Activated CD8-positive, alpha-beta memory T cell treated with anti-CD3 and anti-CD28 coated beads for 48 hours (primary cell): ENCODE measurements at places on chromosomes 5 and 9.

DNA sequence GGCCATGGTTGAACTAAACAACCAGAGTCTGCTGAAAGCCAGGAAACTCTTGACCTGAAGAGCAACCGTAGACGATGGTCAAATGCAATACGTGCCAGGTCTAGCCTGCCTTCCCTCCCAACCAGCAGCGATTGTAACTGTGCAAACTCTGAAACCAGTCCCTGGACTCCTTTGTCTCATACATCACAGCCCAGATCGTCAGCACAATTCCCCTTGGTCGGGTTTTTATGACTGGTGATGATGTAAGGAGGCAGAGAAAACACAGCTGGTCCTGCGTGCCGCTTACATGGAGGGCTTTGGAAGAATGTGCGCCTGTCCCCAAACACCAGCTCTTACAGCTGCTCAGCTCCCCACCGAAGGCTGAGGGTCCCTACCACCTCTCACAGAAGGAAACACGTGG is 24.6 kb downstream of the SMIM23 start:
- DNase-seq: no peak

DNA sequence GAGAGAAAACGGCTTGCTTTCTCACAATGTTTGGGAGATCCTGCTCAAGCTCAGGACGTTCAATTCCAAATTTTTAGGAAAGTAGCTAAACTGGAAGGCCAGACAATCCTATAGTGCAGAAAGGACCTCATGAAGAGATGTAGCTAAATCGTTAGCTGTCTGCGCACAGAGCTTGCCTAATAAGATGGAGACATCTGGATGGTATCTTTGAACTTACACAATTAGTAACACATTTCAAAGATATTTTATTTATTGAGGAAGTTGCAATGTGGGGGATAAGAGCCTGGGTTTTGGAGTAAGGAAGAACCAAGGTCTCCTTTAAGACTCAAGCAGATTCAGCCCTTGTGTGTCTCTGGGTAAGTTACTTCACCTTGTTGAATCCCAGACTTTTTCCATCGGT is 28.6 kb upstream of the RAB14 start:
- no peak for DNase-seq

DNA sequence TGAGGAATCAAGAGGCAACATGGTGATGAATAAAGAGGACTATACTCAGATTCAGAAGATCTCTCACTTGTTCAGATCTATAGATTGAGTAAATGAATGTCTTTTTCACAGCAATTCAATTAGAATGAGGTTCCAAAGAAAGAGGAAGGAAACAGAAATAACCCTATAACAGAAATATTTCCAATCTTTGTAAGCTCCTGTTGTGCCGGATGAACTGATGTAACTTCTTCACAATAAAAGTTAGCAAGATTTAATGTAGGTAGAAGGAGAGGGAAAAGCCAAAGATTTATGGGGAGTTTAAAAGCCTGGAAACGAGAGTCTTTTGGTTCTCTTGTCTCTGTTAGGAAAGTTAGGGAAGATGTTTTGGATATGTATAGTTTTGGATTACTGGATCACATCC is 92.1 kb downstream of the PBX3 start:
- DNase-seq: no peak

GRCh38 chr9:25225938-25226760 is 452.1 kb downstream of the TUSC1 start:
- no peak for DNase-seq

GRCh38 chr5:157779221-157779620 is 35.7 kb downstream of the LSM11 start:
- no peak for DNase-seq

DNA sequence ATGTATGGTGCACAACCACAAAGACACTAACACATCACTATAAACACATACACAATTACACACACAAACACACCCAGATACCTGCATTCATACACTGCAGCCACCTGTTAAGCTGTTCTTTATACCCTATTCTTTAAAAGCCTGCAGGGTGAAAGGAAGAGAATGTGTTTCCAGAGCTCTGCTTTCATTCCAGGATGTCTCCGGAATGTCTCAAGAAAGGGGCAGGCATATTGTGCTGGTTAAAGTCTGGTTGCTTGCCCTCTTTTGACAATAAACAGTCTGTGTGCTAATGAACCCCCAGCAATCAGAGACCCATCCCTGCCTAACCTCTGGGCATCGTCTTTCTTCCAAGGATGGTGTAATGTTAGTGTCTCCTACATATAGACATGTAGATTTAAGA is 181.6 kb downstream of the EPB41L4A start:
- DNase-seq: no peak

DNA sequence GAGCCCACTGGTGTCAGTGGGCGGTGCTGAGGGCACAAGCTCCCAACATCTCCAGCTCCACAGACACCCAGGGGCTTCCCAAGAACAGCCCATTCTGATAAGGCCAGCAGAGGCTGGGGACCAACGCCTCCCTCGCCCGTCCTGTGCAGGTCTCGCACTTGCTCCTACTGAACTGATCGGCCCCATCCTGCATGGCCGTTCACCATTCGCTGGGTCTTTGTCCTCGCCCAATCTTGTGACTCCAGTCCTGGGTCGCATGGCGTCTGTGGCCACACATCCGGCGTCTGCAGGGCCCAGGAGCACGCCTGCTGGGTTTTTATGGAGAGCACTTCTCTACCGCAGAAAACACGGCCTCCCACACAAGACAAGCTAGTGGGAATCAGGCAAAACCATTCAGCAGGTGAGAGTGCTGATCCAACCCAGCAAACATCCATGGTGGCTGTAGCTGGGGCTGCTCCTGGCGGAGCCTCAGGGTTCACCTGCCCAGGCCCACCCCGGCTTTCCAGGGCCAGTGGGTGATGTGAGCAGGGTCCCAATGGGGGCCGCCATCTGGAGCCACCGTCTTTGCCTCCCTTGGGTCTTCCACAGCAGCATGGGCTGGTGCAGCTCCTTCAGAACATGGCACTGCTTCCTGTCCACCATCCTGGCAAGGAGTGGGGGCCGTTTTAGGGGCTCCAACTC is 7.4 kb downstream of the LRRC14B start:
- no peak for DNase-seq

- DNase-seq: no peak
Measured at GRCh38 chr5:162824360-162824759, 613.0 kb upstream of the CCNG1 start.

DNA sequence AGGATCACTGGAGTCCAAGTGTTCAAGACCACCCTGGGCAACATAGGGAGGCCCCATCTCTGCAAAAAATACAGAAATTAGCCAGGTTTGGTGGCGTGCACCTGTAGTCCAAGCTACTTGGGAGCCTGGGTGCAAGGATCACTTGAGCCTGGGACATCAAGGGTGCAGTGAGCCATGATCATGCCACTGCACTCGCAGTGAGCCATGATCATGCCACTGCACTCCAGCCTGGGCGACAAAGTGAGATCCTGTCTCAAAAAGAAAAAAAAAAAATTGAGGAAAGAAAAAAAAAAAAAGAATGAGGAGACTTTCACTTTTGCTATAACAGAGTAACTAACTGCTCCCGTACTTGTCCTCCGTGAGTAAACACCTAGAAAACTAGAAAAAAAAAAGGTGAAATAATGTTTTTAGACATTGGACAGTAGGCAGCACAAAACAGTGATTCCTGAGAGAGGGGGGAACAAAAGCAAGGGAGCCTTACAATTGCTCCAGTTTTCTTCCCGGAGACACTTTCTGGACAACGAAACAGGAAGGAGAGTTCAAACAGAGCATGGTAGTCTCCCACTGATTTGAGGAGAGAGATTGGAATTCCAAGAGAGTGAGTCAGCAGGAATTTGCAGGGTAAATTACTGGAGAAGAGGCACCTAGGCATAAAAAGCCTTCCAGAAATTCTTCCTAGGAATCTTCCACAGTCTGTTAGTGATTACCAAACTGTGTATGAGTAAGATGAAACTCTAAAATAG is 6.9 kb upstream of the ZBTB5 start:
- no peak for DNase-seq

DNA sequence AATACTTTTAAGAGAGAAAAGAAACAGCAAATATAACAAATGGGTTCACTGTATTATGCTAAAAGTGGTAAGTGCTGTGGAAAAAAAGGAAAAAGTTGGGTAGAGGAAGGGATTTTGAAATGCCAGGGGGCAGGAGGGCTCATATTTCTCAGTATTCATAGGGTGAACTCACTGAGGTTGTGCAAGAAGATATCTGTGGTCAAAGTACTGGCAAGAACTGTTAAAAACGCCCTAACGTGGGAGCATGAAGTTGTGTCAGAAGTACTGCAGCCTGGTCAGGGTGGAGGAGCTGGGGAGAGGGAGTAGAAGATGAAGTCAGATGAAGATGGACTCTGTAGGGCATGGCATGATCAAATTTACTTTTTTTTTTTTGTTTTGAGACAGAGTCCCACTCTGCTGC is 31.2 kb upstream of the SLC28A3 start:
- no peak for DNase-seq

GRCh38 chr5:140671472-140672125 is 1.8 kb downstream of the DND1 start:
- DNase-seq: no peak
